ENCODE measurements at places on chromosomes 12 and 14.

GRCh38 chr12:47223848-47224213 is 144.1 kb upstream of the AMIGO2 start:
- peak; percentile 33 for DNase-seq

GRCh38 chr12:68334132-68334531 is 2.0 kb upstream of the MDM1 start:
- no peak for DNase-seq

DNA sequence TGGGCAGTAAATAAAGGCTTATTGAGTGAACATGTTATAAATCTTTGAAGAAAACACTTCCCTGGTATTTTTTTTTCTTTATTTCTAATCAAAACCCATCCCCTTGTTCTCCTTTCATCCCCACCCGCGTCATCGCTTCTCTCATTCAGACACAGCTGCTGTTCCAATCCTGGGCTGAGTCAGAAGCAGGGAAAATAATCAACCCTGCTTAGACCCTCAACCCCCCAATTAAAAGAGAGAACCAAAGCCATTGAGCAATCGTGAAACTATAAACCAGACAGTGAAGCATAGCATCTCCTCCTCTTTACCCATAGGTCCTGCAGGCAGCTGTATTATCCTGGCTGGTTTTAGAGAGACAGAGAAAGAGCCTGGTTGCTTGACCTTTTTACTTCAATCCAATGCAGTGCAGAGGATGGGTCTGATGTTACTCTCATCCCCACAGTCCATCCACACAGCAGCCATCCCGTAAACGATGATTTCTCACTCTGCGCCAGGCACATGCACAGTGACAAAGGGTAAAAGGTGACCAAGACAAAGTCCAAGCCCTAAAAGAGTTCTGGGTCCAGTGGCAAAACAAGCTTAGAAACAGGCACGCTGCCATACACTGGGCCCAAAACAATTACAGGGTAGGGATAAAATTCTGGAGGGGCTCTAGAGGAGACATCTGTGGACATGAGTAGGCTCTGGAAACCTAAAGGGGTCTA is 238.3 kb downstream of the GALC start:
- no peak for DNase-seq

GRCh38 chr14:36221112-36221511 is 44.6 kb upstream of the PTCSC3 start:
- no peak for DNase-seq

- no peak for DNase-seq
These were observed 15.9 kb downstream of the PYROXD1 start for GRCh38 chr12:21453312-21453852.

DNA sequence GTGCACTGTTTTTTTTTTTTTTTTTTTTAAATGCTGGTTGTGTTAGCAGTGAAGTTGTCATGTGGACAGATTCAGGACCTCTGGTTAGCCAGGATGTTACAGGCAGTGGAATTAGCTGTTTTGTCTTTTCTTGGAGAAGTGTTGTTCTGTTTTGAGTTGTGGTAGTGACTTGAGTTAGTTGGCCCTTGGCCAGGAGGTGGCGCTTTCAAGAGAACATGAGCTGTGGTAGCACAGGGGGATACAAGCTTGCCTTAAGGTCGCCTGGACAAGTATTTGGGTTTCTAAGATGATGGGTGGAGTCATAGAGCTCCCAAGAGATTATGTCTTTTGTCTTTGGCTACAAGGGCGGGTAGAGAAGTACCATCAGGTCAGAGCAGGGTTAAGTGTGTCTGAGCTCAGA is 33.3 kb upstream of the CCDC198 start:
- no peak for DNase-seq

DNA sequence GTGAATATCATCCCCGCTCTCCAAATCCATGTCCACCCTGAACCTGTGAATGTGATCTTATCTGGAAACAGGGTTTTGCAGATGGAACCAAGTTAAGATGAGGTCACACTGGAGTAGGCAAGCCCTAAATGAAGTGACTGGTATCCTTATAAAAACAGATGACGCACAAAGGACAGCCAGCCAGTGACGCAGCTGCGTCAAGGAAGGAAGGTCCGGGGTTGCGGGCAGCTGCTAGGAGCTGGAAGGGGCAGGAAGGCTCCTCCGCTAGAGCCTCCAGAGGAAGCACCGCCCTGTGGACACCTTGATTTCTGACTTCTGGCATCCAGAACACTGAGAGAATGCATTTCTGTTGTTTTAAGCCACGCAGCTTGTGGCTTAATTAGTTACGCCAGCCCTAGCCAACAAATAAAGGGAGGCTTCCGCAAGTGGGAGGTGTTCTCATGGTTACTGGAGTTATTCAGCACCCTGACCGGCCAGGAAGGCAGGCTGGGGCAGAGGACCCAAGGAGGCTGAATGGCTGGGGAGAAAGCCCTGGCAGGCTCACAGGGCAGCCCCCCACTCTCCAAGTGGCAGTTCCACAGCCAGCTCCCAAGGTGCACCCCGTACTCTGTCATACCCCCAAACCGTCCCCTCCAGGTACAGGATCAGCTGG is 127.6 kb upstream of the NCOR2 start:
- DNase-seq, result peak; percentile 95

- no peak for DNase-seq
These were observed 14.1 kb downstream of the SIVA1 start for GRCh38 chr14:104766863-104767633.

GRCh38 chr14:68650404-68650994 is 142.4 kb downstream of the ZFP36L1 start:
- peak; percentile 44 for DNase-seq

DNA sequence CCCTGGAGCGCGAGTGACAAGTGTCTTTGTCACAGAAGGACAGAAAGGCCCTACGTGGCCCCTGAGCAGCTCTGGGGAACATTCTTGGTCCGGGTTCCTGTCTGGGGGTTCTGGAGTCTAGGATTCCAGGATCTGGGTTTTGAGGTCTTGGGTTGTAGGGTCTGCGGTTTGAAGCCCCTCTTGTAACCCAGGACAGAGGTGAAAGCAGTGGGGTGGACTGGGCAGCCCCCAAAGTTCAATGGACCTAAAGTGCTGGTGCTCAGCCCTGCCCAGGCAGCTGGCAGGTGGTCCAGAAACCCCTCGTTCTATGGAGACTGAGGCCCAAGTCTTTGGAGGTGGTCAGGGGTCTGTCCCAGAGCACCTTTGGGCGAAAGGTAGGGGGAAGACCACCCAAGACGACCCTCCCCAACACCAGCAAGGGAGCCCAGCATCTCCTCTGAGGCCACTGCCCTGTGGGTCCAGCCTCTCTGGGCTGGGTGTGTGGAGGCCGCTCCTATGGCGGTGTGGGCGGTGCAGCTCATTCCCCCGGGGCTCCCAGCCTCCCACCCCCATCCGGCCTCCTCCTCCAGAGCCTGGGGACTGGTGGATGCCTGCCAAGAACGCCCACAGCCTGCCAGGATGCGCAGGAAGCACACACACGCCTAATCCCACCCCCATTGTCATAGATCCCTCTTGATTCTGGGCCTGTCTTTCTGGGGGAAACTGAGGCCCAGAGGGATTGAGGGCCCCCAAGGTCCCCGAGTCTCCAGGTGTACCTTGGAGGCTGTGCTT is 30.2 kb upstream of the ANKRD9 start:
- peak; percentile 39 for DNase-seq

Data from fibroblast of the aortic adventitia (primary cell).